HT1080 (cell line): ENCODE measurements at places on chromosomes 1 and 21. TPM values are rescaled to one million over a fixed set of nuclear protein-coding genes. Genes with fewer than 3 reads are reported as not detected.

- no peak for DNase-seq
These were observed 6.3 kb upstream of the OSBPL9 start for GRCh38 chr1:51610637-51611036.

- no peak for DNase-seq
These were observed 27.0 kb downstream of the SIM2 start for GRCh38 chr21:36725793-36726386.

- DNase-seq = no peak
These were observed 35.5 kb upstream of the ASPM start for GRCh38 chr1:197181982-197182381.

GRCh38 chr1:27548858-27549719, 54.9 kb downstream of the AHDC1 start:
- DNase-seq = no peak

- no peak for DNase-seq
These were observed 74.4 kb downstream of the PTPRU start for GRCh38 chr1:29310616-29311180.

S100A9 gene
- not detected in 2 replicates for total RNA-seq

TRIM67 gene
- total RNA-seq = not detected in 2 replicates

RNU1-3 gene
- total RNA-seq = under 0.01 TPM in 1 of 2 replicates, not detected in the other
